ENCODE measurements at places on chromosomes 7 and 10. TPM values are rescaled to one million over a fixed set of nuclear protein-coding genes. Genes with fewer than 3 reads are reported as not detected.

DNA sequence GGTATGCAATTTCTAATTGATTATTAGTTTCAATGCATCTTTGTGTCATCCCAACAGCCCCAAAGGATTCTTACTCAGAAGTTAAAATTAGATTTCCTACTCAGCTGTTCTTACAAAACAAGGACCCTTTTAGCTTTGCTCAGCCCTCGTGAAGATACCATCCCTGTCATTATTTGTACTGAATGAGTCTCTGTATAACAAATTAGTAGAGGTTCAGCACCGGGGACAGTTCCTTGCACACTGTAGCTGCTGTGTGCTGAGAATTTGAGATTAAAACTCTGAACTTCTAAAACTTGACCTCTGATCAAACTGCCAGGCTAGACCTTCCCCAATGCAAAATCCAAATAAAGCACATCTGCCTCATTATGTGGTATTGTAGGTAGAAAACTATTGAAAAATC lies 299.1 kb downstream of the LHFPL3 start:
- no peaks in the 10 kb centered on the region for H3K27me3 ChIP-seq
- H3K36me3 ChIP-seq: no peaks in the 10 kb centered on the region
- H3K4me3 ChIP-seq: no peak overlapping the region
- no peak for DNase-seq
- no peaks in the 10 kb centered on the region for H3K4me1 ChIP-seq

DNA sequence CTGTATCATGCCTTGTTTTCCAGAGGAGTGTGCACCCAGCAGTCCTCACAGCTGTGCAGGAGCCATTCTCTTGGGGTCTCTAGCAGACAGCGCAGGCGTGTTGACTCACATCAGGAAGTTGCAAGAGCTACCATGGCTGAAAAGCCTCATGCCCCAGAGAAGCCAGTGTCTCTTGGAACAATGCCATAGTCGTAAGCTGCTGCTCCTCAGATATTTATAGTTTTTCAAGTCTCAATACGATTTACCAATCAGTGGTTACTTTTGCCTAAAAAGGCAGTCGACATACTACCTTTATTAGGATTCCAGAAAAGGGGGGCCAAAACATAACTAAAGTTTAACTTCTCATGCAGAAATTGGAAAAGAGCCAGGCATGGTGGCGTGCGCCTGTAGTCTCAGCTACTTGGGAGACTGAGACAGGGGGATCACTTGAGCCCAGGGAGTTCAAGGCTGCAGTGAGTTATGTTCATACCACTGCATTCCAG lies 407.7 kb downstream of the PARD3 start:
- no peak for DNase-seq
- H3K36me3 ChIP-seq: no peaks in the 10 kb centered on the region
- no peak overlapping the region for H3K4me3 ChIP-seq
- no peak overlapping the region for H3K27ac ChIP-seq
- no peaks in the 10 kb centered on the region for H3K4me1 ChIP-seq

MRLN gene
- not detected for total RNA-seq

ELN gene
- 836 TPM for total RNA-seq

ANKRD30A gene
- total RNA-seq: not detected

GRCh38 chr7:103106005-103106702 lies 31.2 kb downstream of the ARMC10 start:
- H3K4me3 ChIP-seq: no peak overlapping the region
- no peaks in the 10 kb centered on the region for H3K27me3 ChIP-seq

GRCh38 chr7:68073701-68074100 lies 1077.1 kb downstream of the TYW1 start:
- no peaks in the 10 kb centered on the region for H3K27me3 ChIP-seq
- H3K36me3 ChIP-seq: no peaks in the 10 kb centered on the region
- no peak overlapping the region for H3K27ac ChIP-seq
- H3K4me1 ChIP-seq: no peaks in the 10 kb centered on the region
- no peak for DNase-seq
